ENCODE measurements at places on chromosomes 3 and 15.

DNA sequence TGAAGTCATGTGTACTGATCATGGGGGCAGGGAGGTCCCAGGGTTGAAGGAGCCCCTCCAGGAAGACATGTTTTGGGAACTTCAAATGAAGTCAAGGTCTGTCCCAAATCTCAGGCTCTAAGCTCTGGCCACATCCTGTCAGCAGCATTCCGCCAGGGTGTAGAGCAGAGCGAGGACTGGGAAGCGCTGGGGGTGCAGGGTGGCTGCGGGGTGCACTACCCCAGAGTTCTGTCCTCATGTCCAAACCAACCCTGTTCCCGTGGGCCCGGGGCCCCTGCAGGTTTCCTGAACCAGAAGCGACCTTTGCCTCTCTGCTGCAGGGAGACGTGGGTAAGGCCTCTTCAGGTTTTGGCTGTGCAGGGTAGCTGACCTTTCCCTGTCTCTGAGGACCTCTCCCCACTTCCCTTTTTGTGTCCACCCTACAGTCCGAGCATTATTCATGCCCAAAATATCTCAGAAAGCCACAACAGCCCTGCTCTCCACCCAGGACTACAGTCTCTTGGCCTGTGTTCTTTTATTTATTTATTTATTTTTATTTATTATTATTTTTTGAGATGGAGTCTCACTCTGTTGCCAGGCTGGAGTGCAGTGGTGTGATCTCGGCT is 26.6 kb upstream of the FLNB start:
- DNase-seq: no peak

DNA sequence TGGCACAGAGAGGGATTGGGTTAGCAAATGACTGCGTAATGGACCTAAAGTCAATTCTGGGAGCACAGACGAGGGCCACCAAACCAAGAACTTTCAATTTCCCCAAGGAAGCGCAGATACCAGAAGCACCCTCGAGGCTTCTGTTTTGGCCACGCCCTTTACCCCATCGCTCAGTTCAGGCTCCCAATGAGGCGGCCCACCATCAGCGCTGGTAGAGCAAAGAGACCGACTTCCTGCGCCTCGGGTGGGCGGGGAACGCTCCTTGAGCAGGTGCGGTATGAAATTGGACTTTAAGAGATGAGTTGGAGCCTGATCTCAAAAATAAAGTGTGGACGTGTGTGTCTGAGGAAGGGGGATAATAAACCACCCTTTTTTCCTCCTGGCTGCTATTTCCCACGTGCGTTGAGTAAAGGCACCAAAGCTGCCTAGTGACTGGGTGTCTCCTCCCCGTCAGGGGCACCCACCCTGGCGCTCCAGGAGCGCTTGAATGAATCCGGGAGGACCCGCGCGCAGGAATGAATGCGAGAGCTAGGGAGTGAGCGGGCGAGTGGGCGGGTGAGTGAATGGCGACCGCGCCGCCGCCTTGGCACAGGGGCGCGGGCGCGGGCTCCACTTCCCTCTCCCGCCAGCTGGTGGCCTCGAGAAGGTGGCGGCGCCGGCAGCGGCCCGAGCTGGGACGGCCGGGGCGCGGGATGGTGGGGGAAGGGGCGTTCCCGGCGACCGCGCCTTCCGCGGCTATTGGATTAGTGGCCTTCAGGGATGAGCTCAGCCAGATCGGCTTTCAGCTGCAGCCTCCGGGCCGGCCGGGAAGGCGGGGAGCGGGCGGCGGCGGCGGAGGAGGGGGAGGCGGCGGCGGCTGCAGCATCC is at the start of gene SPSB4:
TSS of gene SPSB4 (plus strand) at position 772 of the 867 bp plus-strand sequence. CDS start 14,758 bp downstream, outside the sequence.
- no peak for DNase-seq

DNA sequence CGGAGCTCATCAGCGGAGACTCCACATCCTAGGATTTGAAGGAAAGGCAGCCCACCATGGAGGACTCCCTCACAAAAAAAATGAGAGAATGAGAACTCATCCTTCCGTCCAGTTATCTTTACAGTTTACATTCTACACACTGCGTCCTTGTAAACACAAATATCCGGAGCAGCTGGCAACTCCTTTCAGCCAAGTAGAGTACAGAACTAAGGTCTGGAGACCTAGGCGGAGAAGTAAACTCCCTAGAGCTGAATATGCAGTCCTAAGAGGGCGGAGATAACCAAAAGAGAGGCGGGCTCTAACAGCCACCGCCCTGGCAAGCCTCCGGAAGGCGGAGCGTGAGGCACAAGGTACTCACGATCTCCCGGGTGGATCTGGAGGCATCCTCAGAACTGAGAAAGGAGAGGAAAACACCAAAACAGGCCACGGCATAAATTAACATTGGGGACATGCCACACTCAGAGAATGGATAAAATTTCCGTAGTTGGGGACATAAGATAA is 924 bp upstream of the SIN3A start:
- peak; percentile 79 for DNase-seq

GRCh38 chr3:159458010-159458409 is 530.6 kb upstream of the IL12A start:
- no peak for DNase-seq

GRCh38 chr3:130934442-130935089 is 40.7 kb downstream of the ATP2C1 start:
- no peak for DNase-seq

DNA sequence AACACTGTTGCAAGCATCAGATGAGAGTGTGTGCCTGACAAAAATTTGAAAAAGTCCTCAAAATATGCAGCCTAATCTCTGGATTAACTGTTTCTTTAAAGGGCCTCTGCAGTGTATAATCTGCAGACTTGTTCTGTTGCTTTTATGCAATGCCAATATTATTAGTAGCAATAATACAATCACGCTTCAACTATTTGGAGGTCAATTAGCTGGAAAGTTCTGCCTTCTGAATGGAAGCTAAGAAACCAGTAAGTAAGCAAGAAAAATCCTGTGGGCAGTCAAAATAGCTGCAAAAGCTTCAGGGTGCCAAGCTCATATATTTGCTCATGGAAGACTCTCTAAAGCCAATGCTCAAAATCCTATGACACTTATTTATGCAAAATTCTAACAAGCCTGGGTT is 153.2 kb upstream of the NR2F2 start:
- no peak for DNase-seq

GRCh38 chr3:36852071-36852470 is 87.7 kb upstream of the DCLK3 start:
- no peak for DNase-seq

DNA sequence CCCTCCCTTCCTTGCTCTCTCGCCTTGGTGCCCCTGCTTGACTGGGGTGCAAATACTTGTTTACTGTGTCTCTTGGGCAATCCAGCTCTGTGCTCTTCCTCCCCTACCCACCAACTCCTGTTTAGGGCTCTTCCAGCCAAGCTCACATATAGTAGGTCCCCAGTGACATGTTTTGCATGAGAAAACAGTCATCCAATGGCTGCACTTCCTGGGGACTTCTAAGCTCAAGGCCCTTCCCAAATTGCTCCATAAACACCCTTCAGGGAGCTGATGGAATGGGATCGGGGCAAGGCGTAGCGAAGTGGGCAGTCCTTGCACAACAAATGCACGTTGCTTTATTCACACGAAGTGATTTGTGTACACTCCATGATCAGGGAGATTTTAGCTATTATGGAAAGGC is 9.4 kb upstream of the COPG1 start:
- no peak for DNase-seq

DNA sequence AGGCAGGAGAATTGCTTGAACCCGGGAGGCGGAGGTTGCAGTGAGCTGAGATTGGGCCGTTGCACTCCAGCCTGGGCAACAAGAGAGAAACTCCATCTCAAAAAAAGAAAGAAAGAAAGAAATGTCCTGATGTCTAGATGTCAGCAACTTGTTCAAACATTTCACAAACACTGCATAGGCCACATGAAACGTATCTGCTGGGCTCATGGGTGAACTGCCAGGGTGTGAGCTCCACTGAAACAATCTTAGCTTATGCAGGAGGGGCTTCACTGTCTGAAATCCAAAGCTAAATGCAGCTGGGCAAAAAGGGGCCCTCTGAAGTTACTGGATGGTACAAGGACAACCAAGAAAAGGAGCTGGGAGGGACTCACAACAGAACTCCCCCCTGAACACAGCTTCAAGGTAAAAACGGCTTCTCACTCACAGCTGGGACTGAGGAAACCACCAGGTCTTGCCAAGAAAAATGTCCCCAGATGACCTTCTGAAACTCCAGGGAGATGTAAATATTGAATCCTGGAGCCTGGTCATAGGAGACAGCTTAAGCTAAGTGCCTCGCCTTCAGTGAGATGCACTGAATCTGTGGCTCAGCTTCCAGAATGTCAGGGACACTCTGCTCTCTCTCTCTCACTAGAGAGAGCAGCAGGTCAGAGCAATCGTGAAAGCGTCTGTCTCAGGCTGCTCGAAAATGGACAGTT is 31.9 kb downstream of the SEC61A1 start:
- no peak for DNase-seq

DNA sequence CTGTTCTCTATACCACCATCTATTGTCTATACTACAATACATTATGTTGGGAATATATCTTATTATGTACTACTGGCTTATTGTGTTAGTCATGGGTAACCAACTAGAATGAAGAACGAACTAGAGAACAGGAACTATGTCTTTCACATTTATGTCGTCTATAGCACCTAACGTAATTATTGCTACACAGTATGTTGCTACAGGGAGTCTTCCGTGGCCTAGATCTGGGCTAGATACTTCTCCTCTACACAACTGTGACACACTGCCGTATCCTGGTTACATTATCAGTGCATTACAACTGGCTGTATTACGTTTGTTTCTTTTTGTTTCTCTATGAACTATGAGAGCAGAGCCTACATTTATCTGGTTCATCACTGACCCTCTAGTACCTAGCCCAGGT is 34.0 kb downstream of the SCG5 start:
- no peak for DNase-seq

GRCh38 chr3:64174328-64174727 is 50.9 kb downstream of the PRICKLE2 start:
- no peak for DNase-seq

DNA sequence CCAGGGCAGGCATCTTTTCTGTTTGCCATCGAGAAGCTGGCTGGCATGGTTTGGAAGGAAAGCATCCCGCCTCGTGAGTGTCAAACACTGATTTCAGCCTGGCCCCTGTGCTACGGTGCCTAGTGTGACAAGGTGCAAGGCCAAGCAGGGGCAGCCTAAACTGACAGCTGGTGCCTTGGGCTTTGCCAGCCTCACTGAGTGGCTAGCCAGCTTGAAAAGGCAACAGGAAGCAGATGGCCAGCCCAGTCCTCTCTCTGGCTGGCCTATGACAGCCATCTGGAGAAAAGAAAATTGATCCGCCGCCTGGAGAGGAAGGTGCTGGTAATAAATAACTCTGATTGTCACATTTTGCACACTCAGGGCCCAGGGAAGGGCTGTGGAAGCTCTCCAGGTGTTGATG is 52.2 kb downstream of the C3orf85 start:
- no peak for DNase-seq

DNA sequence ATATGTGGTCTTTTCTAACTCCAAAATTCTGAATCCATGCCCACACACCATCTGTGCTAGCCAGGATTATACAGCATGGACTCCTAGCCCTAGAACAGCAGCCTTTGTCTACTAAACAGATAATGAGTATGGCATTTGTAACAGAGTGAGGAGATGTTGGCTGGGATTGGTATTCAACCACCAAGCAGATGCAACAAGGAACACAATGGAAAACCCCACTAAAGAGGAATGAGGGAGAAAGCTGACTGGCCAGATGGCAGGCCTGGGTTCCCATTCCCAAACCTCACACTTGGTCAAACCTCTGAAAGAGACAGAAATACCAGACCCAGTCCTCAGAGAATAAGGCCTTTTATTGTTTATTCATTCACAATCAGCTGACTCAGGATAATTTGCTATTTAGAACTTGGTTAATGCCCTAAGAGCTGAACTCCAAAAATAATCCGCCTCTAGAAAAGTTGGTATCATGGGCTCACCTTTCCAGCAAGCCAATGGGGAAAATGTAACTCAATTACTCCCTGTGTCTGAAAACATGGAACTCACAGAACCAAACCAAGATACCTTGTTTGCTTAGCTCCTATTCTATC is 145.6 kb downstream of the LRRC3B start:
- DNase-seq: no peak

DNA sequence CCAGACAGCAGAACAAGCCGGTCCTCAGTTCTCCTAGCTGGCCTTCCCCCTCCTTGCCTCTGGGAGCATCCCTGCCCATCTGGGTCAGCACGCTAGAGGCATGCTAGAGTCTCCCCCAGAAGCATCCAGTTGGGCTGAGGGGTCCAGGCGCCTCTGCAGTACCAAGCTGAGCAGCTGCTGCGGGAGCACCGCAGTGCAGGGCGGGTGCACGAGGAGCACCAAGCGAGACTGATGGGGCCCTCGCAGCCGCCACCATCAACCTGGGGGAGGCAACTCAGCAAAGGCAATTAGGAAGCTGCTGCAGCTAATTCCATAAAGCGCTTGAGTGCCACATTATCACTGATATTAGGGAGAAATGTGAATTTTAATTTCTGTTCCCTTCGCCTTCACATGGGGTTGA is 12.4 kb downstream of the CACNA2D3 start:
- no peak for DNase-seq

GRCh38 chr15:70488002-70488605 is 275.3 kb downstream of the UACA start:
- peak; percentile 58 for DNase-seq

DNA sequence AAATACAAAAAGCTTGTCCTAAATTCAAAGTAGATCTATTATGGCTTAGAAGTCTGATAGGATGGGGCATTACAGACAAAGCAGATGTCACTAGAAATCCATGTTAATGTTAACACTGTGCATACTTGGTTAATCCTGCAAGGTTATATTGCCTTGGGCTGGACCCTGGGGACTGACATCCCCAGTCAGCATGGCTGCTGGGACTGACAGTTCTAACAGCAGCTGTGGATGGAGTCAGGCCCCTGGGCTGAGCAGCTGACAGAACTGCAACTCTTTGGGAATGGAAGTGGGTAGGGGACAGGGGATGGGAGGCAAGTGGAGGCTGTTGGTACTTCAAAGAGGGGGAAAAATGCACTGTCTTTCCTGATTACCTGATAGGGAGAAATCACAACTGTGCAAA is 7.5 kb downstream of the P2RY1 start:
- no peak for DNase-seq

DNA sequence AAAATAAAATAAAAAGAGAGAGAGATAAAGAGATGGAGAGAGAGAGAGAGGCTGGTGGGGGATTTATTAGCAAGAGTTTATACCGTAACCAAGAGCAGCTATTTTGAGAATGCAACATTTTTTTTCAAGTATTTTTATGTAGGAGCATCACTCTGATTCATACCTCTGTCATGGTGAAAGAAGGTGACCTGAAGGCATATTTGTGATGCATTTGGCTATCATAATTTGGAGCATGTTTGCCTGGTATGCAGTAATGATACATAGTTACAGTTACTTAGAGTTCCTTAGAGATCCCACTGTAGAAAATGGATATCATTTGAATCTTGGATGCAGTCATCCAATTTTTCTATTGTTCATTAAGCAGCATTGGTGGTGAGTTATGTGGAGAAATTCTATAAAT is 1472.4 kb downstream of the SI start:
- no peak for DNase-seq

DNA sequence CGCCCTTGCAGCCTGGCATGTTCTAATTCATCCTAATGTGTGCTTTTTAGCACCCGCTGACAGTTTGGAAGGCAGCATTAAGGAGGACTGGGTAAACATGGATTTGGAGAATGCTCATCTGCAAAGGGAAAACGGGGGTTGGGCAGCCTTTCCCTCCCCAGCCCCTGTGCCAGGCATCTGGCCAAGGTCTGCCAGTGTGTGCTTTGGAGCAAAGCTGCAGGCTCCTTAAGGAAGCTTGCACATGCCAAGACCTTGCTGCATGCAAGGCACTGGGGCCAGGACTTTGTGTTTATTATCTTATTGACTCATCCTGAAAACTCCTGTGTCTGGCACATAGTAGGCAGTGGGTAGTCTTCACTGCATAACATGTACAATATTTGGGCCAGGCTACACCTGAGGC is 20.1 kb downstream of the FAM3D start:
- no peak for DNase-seq

Data from stimulated activated CD4-positive, alpha-beta T cell treated with anti-CD3 and anti-CD28 coated beads, Interleukin-4, amount 100 ng/mL, for 4 hours (primary cell).